ENCODE measurements at places on chromosomes 6 and 20.

- DNase-seq, result peak; percentile 22
These were observed 102.6 kb downstream of the PERP start for GRCh38 chr6:138004430-138005287.

DNA sequence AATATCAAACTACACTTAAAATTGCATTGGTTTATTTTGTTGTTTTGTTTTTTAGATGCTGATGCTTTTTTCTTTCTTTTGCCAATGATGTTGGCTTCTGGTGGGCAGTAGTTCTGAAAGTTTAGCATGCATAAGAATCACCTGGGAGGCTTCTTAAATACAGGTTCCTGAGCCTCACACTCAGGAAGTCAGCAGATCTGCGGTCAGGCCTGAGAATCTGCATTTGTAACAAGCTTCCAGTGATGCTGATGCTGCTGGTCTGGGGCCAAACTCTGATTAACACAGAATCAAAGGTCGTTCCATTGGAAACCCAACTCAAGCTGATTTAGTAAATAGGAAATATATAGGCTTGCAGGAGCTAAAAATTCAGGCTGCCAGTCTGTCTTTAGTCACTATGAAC, 412.9 kb upstream of the SPTLC3 start:
- no peak for DNase-seq

- DNase-seq, result no peak
These were observed 94.6 kb downstream of the TBXT start for GRCh38 chr6:166073082-166073481.

DNA sequence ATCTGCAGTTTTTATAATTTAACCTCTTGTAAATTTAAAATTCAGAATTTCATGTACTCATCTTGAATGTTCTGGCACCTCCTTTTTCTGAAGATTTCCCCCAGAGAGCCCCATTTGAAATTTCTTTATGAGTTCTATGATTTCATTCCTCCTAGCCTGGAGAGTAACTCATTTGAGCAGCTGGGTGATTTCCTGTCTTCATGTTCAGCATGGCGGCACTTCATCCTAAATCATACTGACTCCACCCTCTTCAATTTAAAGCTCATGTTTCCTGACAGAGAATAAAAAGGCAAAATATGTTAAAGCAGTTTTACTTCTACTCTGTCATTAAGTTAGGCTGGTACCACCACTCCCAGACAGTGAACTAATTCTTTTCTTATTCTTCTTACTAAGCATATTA, 250.9 kb upstream of the POU3F2 start:
- DNase-seq, result no peak

- DNase-seq, result no peak
These were observed 19.7 kb downstream of the LAMA5 start for GRCh38 chr20:62347445-62347844.

DNA sequence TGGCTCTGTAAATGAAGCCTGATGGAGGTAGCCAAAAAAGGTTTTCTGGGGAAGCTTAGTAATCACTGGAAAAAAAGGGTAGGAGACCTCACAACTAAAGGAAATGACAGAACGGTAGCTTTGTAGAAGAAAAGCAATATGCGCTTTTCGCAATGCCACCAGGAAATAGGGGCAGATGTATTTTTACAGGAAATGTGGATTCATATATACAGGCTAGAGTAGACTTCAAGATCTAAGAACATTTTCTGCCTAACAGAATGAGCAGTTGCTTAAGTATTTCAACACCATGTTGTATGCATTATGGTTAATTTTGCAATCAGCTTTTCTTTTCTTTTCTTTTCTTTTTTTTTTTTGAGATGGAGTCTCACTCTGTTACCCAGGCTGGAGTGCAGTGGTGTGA, 219.6 kb downstream of the CD83 start:
- DNase-seq, result no peak

DNA sequence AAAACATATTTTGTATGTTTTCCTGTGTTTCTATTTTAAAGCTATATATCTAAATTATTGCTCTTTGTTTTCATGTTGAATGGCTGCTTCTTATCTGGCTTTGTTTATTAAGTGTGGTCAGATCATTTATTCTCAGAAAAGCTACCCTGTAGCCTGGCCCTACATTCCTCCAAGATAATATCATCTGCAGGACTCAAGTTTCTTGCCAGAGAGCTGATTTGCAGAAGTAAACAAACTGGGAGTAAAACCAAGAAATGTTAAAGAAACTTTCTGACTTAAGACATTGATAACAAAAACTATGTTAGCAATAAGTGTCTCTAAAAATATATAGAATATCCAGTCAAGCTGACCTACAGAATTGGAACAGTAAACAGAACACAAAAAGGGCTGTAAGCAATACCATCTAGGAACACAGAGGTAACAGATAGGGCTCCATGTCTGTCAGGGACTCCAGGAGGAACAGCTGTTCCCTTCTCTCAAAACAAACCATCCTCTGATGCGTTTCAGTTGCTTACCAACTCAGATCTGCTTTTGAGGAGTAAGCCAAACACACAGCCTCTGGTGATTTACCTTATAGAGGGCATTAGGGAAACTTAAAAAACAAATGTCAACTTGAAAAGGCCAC, 17.5 kb upstream of the CEP85L start:
- no peak for DNase-seq

- DNase-seq, result peak; percentile 19
These were observed 123.1 kb downstream of the GRIK2 start for GRCh38 chr6:101516578-101516977.

GRCh38 chr6:134739299-134740026, 210.4 kb downstream of the ALDH8A1 start:
- peak; percentile 81 for DNase-seq

DNA sequence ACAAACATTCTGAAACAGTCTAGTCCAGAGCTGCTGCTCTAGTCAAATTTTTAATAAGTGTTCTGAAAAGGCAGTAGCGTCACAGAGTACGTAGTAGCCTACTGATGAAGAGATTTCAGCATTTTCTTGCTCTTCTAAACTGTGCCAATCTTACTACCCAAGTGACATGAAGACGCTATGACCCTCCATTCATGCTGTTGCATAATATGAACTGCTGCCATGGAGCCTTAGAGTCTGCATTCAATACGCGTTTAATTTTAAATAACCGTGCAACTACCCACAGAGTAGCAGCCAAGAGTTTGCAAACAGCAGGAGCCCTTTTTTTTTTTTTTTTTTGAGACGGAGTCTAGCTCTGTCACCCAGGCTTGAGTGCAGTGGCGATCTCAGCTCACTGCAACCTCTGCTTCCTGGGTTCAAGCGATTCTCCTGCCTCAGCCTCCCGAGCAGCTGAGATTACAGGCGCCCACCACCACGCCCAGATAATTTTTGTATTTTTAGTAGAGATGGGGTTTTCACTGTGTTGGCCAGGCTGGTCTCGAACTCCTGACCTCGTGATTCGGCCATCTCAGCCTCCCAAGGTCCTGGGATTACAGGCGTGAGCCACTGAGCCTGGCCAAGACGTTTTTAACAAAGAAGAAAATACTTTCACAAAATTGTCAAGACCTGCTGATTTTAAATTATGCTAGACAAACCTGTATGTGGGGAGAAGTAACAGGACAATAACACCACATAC, 44.3 kb downstream of the EZR start:
- DNase-seq, result no peak

- DNase-seq, result no peak
These were observed 3.6 kb upstream of the VSTM2L start for GRCh38 chr20:37899105-37900045.

DNA sequence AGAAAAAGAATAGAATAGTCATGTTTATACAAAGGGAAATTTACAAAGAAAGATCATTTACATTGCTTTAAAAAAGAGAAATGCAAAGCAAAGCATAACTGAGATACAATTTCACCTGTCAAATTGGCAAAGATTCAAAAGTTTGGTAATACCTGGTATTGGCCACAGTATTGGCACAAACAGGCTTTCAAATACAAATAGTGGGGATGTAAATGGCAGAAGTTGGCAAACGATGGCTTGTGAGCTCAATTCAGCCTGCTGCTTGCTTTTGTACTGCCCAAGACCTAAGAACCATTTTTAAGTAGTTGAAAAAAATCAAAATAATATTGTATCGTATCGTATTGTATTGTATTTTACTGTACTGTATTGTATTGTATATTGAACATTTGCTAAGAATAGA, 194.5 kb upstream of the JAG1 start:
- peak; percentile 20 for DNase-seq

DNA sequence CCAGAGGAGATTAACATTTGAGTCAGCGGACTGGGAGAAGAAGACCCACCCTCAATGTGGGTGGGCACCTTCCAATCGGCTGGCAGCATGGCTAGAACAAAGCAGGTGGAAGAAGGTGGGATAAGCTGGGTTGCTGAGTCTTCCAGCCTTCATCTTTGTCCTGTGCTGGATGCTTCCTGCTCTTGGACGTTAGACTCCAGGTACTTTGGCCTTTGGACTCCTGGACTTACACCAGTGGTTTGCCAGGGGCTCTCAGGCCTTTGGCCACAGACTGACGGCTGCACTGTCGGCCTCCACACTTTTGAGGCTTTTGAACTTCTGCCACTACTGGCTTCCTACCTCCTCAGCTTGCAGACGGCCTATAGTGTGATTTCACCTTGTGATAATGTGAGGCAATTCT, 50.8 kb downstream of the BCAS1 start:
- DNase-seq, result no peak

DNA sequence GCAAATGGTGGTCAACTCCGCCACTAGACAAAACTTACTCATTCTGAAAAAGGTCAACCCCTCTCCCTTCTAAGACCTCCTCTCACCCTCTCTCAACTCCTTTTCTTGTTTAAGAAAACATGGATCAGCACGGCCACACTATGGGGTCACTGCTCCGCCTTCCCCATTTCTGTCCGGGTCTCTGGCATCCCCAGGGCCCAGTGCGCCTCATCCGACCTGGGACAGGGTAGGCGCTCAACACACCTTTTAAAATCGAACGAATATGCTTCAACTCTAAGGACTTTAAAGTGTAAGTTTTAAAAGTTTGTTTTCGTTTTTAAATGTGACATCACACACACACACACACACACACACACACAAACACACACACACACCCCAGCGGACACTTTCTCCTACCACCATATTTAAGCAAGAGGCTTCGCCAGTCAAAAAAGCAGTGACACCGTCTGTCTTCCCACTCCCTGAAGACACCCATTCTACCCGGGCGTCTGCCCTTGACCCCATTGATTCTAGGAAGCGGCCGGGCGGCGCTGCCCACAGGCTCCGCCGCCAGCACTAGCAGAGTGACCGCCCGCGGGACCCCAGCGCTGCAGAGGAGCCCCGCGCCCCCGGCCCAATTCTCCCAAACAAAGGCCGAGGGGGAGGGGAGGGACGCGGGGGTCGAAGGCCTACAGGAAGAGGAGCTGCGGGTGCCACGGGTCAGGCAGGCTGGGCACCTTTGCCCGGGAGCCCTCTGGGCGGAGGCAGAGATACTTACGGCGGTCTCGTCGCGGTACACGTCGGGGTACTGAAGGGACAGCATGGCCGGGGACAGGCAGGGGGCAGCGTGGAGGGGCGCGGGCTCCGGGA, 568 bp downstream of the PREP start:
- peak; percentile 16 for DNase-seq

DNA sequence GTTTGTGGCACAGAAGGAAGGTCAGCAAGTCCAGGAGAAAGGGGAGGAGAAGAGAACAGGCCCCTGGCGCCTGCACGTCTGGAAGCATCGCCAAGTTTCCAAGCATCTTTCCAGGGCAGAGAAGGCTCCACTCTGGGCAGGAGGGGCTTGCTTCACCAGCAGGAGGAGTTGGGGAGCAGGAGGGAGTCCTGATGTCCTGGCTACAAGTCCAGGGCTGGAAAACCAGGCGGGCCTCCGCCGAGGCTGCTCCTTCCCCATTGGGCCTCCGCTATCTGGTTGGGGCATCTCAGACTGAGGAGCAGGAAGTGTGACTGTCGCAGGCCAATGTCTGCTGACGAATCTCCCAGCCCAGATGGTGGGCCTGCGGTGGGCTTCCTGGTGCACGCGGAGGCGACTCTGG, 421.9 kb downstream of the PREX1 start:
- no peak for DNase-seq

- no peak for DNase-seq
These were observed 5.7 kb upstream of the BACH2 start for GRCh38 chr6:90302320-90302719.

- DNase-seq, result no peak
These were observed 96.9 kb upstream of the SLC24A3 start for GRCh38 chr20:19115581-19115980.

DNA sequence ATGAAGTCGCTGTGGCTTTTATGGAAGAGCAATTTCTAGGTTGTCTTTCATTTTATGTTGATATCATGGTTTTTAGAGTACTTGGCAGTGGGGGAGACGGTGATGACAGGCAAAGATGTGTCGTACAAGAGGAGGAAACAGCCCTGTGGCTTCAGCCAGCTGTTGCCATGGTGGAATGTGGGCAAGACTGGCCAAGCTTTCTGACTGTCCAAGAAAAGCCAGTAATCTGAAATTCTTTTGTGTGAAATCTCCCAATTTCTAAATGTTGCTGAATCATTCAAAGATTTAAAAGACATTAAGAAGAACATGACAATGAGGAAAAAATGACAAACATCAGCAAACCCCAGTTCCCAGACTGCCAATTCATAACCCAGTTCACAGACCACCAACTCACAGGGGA, 23.1 kb downstream of the PFDN4 start:
- DNase-seq, result no peak

DNA sequence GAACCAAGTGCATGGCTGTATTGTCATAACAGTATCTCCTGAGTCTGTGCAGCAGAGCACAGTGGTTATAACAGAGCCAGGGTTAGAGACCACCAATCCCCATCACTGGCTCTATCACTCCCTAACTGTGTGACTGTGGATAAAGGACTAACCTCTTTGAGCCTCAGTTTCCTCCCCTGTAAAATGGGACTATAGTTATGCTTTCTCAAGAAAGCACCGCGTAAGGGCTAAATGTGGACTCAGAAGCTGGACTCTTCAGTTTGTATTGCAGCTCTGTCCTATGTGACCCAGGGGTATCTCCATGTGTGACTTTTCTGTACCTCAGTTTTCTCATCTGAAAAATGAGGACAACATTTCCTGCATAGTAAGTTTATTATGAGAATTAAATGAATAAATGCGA, 59.9 kb downstream of the TRAM2 start:
- no peak for DNase-seq

DNA sequence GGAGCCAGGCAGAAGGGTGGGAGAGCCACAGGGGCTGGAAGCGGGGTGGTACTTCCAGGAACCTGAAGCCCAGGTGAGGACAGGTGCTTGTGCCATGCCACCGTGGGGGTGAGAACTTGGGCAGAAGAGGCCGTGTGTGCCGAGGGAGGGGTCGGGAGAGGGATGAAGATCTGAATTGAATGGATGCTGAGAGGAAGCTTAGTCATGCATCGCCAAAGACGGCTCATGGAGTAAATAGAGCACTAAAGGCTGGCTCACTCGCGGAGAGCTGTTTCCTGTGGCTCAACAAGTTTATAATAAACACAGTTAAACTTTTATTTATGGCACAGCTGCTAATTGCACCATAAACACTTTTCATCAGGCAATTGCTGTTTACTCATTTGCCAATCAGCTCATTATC, 21.7 kb upstream of the MYT1 start:
- peak; percentile 37 for DNase-seq

DNA sequence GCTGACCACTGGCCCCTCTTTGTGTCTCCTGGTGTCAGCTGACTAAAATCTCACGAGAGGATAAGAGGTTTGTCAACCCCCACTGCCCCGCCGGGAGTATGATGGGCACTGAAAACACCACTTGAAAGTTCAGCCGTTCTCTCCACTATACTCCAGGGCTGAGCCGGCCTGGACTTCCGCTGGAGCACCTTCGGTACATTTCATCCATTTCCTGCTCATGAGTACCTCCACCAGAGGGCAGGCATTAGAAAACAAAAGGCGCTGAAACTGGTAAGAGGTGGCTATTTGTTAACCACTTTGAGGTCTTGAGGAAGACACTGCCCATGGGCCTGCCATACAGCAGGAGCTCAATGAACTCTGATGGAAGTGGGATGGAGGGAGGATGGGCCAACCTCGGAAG, 17.9 kb upstream of the ANKRD60 start:
- DNase-seq, result no peak
